ENCODE measurements at places on chromosomes 12 and 14.

DNA sequence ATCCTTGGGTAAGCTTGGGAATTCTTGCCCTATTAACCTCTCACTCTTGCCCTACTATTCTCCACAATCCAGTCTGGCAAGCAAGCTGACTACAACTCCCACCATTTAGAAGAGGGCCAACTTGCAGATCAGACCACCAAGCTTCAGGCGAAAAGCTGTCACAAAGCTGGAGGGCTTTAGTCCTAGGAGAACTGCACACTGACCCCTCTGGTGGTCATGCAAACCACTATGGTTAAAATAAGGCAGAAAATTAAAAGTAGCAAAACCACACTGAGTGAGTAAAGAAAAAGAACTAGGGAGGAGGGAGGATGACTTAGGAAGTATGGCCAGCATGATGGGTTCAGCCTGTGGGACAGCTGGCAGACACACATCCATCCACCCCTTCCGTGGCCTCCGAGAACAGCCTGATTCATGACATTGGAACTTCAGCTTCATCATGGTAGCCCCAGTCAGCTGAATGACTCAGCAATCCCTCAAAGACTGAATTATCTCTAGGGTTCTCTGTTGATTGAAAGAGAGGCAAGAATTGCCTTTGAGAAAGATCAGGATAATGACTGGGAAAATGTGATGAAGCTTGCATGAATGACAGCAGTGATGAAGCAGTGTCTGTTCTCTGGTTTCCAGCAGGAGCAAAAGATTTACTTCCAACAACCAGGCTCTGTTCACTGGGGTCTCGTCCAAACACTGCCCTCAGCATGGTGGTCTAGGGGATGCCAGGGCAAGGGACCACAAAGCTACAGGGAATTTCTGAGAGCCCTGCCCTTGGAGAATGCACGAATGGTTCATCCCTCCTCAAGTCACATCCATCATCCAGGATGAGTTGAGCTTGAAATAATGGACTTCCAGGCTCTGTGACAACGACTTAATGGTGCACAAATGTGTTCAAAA is 24.4 kb downstream of the PITPNM2 start:
- no peak for DNase-seq

DNA sequence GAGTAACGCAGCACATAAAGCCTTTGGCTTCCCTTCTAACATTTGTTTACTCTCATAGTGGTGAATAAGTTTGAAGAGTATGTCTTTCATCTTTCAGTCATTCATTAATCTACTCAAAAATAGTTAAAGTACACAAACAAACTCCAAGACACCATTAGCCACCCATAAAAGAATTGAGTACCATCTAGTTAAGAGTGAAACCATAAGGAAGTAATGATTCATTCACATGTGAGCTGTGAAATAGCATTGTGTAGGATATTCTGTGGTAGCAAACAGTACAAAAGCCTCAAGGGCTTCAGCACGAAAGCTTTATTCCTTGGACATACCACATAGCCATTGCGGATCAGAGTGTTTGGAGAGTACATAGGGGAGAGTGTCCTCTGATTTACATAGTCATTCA is 13.9 kb downstream of the SYT1 start:
- DNase-seq, result no peak

GRCh38 chr12:125069616-125070015 is 4.4 kb downstream of the AACS start:
- no peak for DNase-seq

DNA sequence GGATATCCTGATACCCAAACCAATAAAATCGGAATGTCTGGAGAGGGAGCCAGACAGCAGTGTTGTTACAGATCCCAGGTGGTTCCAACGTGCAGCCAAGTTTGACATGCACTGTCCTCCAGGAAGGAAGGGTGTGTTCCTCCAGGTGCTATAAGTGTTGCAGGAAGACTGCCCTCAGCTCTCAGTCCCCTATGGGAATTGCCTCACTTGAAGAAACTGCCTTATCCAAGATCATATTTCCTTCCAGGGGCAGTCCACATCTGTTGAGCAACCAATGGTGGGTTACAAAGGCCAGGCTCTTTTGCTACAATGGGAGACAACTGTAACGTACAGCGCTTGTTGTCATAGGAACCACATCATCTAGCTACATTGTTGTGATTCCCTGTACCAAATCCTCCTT is 13.3 kb upstream of the FBXW8 start:
- DNase-seq, result no peak

GRCh38 chr14:55929136-55929535 is 189.1 kb upstream of the PELI2 start:
- no peak for DNase-seq

DNA sequence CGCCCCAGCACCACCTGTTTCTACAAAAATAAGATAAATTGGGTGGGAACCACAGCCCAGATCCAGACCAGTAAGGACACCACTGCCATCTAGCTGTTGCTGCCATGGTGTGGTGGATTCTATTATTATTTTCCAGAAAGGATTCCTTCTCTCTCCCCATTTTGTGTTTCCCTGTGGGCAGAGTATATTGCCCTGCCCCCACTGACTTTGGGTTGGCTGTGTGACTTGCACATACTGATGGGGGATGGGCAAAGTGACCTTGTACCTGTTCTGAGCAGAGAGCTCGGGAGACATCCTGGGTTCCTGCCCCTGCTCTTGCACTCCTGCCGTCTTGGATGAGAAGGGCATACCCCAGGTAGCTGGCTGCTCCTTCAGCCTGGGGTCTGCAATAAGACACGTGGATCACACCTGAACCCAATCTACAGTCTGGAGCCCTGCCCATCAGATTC is 24.3 kb downstream of the MOAP1 start:
- DNase-seq, result no peak

- no peak for DNase-seq
These were observed 11.9 kb downstream of the SLCO1B3 start for GRCh38 chr12:20822415-20822814.

- DNase-seq, result no peak
These were observed 14.2 kb downstream of the FAIM2 start for GRCh38 chr12:49889361-49890095.

GRCh38 chr14:54052696-54053385 is 96.2 kb upstream of the BMP4 start:
- no peak for DNase-seq

DNA sequence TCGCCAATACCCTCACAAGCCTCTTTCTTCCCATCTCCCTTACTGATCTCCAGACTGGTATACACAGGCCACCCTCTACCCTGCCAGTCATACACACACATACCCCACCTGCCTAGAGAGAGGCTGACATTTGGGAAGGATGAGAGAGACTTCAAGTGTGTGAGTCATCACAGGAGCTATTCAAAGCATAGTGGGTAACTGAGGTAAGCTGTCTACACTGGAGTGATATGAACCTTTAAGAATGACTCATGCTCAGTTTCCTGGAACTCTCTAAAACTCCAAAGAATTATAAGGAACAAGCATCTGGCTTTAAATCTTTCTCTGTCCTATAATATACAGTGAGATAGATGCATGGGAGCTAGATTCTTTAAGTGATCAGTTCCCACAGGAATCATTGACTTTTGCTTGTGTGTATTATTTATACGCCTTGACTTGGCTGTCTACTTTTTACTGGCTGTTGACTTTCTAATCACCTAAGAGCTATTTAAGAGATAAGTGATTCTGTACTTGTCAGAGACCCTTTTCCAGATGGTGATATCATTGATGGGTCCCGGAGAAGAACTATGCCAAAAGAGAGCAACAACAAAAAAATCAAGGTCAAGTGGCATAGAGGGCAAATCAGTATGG is 5.8 kb downstream of the IGF1 start:
- no peak for DNase-seq

DNA sequence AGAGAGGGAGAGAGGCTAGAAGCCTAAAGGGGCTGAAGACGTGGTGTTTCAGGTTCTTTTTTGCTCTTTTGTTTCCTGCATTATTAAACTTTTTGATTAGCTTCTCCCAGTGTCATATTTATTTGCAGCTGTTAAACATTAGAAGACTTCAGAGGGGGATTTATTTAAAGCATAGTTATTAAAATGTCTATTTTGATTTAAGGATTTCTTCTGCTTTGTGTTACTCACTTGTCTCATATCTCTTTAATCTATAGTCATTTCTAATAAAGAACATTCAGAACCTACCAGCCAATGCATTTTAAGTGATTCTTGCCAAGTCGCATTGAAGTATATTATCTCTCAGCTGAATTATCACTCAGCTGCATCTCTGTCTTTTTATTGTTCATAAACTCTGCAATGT is 152.0 kb upstream of the DYRK2 start:
- DNase-seq, result no peak

GRCh38 chr12:116812238-116812637 is 69.0 kb downstream of the HRK start:
- no peak for DNase-seq

GRCh38 chr12:56591961-56592360 is 38.2 kb downstream of the BAZ2A start:
- no peak for DNase-seq

Measured in activated T-cell treated with anti-CD3 and anti-CD28 coated beads for 24 hours (primary cell).